ENCODE measurements at places on chromosomes 11 and 22. TPM values are rescaled to one million over a fixed set of nuclear protein-coding genes. Genes with fewer than 3 reads are reported as not detected.

The PATE3 gene
- polyA plus RNA-seq, result not detected

DNA sequence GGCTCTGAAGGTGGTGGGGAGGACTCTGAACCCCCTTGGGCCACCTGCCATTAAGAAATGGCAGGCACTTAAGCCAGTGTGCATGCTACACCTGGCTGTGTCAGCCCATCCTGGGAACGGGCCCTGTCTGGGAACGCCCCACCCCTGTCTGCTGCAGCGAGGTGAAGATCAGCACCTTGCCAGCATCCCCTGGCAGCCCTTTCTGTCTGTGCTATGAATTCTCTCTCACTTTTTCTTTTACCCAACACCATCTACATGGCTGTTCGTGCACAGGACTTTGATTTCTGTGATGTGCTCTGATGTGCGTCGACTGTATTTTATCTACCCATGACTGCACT lies 452.9 kb upstream of the B3GAT1 start:
- DNase-seq, result no peak

DNA sequence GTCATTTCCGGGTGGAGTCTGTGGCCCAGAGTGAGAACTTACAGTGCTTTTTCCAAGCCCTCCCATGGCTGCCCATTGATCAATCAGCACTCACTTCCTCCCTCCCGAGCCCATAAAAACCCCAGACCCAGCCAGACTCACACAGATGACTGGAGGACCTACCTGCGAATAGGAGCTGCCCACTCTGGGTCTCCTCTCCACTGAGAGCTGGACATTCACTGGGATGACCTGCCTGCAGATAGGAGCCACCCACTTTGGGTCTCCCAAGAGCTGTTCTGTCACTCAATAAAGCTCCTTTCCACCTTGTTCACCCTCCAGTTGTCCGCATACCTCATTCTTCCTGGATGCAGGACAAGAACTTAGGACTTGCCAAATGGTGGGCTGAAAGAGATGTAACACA lies 56.0 kb upstream of the B3GNT6 start:
- no peak for DNase-seq

DNA sequence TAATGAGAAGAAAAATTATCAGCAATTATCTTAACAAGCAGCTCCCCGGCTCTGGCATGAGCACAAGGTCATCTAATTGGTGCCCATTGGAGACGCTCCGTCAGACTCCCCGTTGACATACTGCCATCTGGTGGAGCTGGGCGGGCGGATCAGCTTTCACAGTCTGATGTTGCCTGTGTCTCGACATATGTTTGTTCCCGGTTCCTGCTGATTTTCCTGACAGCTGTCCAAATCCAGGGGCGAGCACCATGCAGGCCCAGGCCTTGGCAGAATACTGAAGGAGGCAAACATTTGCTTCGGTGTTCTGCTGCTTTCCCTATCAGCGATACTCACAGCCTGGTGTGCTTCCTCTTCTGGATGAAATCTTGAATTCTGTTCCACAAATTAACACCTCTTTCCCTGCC lies 43.8 kb upstream of the BARX2 start:
- DNase-seq, result peak; percentile 86

GRCh38 chr11:65404638-65405339 lies 17.8 kb upstream of the NEAT1 start:
- DNase-seq, result no peak

DNA sequence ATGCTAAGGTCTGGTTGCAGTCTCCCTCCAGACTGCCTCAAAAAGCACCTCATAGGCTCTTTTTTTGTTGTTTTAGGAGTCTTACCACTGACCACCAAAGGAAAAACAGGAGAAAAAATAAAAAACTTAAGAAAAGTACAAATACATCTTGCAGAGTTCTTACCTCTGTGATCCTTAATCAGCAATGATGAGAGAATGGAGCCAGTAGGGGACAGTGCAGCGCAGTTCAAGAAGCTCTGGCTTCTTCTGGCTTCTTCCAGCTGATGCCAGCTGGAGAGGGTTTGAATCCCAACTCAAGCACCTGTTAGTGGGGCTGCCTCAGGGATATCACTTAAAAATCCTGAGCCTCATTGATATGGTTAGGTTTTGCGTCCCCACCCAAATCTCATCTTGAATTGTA lies 223.3 kb upstream of the ISX start:
- DNase-seq, result no peak

DNA sequence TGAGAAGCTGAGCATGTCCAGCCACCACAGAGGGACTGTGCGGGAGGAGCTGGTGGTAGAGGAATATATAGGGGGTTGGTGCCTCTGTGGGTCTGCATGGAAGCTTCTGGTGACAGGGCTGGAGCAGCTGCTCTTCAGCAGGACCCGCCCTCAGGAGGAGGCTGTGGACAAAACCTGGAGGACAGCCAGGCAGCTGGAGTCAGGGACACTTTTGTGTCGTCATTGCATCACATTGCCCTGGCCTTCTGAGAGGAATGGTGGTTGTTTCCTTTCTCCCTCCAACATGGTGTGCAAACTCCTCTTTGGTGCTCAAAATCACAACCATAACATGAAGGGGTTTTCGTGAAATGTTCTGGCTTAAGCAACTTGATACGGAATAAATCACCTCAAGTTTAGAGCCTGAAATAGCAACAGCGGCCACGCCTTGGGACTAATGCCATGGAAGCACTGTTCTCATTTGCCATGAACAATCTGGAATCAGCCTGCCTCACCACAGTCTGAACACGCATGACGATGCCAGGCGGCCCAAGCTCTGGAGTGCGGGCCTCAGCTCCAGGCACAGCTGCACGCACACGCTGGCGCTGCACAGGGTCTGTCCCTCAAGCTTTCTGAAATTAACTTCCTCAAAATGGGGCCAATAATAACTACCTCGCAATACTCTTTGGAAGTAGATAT lies 17.1 kb upstream of the CSRP3 start:
- peak; percentile 60 for DNase-seq

DNA sequence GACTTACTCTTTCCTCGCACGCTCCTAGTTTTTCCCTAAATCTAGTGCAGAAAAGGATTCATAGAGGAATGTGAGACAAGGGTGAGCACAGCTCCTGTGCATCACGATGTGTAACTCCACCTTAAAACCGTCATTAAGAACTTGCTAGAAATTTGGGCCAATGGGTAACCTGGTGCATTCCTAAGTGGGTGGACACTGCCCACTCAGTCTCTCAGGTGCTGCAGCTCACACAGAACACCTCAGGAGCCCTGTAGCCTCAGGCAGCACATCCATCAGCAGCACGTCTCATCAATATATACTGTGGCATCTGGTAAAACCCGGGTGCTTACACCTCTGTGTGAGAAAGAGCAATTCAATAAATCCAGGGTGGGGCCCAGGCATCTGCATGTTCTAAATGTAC lies 12.4 kb downstream of the POU2AF3 start:
- DNase-seq, result no peak

DNA sequence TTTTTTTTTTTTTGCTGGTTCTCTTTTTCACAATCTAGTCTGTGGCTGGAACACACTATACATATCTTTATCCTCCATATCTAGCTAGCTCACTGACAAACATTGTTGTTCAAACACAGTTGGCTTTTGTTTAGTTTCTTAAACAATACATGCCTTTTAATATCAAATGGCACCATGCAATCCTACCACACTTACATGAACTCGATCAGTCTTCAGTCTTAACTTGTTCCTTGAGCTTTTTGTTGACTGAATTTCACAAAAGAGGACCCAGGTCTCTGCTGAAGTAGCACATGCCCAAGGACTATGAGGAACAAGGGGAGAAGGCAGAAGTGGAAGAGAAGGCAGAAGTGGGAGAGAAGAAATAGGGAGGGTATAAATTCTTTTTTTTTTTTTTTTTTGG lies 25.5 kb downstream of the TMEM123 start:
- DNase-seq, result no peak

DNA sequence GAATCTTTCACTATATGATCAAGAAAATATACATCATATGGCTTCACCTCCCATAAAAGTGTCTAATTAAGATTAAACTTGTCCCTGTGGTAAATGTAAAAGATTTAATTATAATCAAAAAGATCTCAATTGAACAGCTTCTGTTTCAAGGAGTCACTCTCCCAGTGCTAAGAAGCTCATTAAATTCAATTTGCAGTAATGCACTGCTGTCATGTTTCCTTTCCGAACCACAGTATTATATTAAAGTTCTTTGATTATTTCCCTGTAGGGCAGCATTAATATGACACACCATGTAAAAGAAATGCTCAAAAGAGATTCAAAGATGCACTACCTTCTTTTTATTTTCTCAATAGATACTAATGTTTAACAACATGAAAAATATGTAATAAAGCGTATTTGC lies 758.4 kb downstream of the LRRC4C start:
- DNase-seq, result no peak

GRCh38 chr11:57598831-57599155 lies 1.3 kb downstream of the SERPING1 start:
- DNase-seq, result no peak

The MRGPRX4 gene
- not detected for polyA plus RNA-seq

The RFPL2 gene
- not detected for polyA plus RNA-seq

DNA sequence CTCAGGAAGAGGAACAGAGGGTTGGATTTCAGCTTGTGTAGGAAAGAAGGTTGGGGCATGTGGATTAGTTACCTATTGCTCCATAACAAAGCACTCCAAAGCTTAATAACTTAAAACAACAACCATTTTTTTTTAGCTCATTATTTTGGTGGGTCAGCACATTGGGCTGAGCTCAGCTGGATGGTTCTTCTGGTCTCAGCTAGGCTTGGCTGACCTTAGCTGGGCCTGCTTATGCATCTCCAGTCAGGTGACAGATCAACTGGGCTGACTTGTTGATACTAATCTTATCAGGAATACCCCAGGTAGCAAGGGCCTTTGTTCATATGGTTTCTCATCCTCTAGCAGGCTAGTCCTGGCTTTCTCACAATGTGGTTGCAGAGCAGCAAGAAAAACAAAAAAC lies 106.4 kb downstream of the C11orf91 start:
- DNase-seq, result no peak

Data from muscle of arm (tissue), 14 donors.